ACHN (cell line): ENCODE measurements at places on chromosomes 5 and 9.

DNA sequence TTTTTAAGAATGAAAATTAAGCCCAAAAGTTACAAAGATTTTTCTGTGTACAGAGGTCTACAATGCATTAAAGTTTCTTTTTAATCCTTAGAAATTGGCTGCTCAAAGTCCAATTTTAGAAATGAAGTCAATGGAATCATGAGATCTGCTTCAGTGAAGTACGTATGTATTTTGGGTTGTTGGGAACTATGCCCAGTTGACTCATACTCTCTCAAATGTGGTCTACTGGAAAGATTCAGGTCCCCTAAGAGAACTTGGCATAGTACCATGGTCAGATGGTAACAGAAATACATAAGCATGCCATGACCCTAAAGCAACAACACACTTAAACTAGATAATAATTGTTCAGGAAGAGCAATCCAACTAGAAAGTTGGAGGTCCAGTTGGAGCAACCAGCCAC, 23.0 kb downstream of the FBLL1 start:
- DNase-seq, result peak; percentile 55

DNA sequence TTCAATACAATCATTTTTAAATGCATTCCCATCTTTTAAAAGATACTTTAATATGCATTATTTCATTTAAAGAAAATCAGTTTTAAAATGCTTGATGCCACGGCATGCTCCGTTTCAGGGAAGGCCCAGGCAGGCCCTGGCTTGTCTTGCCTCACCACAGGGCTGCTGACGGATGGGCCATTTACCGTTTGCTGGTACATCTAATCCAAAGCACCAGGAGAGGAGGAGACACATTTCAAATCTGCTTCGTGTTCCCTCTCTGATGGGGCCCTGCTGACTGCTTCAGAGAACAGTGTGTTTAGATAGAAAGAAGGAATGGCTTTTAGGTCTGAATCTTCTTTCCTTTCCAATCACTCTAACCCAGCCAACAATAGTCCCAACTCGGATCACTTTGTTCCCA, 185.2 kb downstream of the DCP2 start:
- no peak for DNase-seq

DNA sequence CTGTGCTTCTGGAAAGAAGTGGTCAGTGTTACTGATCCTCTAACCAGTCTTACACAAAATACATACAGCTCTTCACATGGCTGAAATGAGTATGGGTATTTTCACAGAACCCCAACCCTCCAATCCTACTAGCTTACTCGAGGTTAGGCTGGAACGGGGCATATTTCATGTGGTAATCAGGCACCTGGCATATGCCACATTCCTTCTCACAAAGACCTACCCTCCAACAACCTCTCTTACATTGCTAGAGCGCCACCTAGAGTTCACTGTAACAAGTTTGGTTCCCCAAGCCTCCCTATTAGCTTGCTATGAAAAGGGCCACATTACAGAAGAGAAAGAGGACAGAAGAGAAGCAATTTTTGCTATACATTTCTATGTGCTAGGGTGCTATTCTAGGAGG, 597.3 kb downstream of the PRELID2 start:
- DNase-seq, result peak; percentile 73

- DNase-seq, result no peak
Measured at GRCh38 chr9:97524424-97524823, 23.0 kb downstream of the TMOD1 start.

GRCh38 chr9:17846948-17847655, 268.2 kb downstream of the SH3GL2 start:
- no peak for DNase-seq

DNA sequence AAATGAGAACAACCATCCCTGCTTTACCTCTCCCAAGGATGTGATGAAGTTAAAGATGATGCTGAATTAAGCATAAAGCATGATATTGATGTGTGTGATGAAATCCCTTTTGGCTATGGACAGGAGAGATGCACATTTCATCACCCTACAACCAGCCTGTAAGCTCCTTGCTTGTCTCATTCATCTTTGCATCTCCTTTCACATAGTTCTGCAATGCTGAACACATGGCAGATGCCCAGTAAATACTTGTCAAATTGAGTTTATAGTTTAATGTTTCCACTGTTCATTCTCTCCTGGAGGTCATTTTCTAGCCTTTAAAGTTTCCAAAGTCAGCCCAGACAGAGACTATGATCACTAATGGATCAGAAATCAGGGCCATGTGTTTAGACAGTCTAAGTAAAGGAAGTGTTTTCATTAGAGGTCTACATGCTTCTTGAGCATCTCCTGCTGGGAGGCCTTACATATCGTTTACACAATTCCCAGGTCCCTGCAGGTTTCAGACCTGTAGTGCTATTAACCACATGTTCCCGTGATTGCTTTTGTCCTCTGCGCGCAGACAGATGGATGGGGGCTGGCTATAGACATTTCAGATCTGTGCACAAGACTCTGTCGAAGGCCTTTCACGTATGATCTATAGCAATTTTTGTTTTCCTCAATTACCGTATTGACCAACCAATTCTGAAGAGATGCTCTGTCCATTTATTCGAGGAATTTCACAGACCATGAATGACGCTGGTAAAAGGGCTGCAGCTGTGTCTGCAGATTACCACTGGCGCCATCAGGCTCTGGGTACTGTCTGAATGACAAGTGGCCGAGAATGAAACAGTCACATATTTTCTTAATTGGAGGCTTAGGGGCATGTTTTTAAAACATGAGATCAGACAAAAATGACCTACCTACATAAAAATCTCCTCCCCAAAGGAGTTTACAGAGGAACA, 49.0 kb upstream of the CKMT2 start:
- no peak for DNase-seq

- no peak for DNase-seq
Measured at GRCh38 chr5:452978-453710, 10.2 kb downstream of the EXOC3 start.

DNA sequence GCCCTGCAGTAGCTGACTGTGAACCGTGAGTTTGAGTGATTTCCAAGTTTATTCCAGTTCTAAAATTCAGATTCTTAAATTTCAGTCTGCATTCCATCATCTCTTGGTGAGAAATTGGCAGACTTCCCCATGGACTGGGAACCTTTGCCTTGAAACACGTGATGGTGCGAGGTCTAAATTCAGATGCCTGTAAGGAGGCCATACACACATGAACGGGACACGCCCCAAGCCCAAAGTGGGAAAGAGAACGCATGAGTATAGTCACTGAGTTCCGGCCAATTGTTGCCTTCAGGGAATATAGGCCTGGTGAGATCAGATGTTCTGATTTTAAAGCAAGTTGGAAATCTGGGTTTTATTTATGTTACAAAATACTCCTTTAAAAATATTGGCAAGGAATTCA, 1084.4 kb upstream of the WWC1 start:
- DNase-seq, result no peak

DNA sequence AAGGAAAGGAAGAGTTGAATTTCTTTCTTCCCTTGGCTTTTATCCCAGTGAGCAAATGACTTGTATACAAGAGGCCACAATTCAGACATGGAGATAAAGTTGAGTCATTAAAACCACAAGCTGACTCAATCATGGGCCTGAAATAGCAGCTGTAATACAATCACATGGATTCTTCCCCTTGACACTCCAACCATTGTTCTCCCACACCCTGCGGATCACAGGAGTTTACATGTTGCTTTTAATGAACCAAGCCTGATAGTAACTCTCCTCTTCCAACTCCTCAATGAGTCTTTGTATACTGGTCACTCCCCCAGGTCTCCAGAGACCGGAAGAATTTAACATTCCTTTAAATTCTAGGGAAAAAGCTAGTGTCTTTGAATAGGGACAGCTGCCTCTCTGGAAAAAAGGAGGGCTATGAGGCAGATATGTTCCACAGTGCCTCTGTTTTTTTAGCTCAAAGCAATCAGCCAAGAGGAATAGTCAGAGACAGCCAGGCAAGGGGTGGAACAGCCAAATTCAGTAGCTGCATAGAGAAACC, 32.4 kb downstream of the PCDHGC5 start:
- DNase-seq, result peak; percentile 89

DNA sequence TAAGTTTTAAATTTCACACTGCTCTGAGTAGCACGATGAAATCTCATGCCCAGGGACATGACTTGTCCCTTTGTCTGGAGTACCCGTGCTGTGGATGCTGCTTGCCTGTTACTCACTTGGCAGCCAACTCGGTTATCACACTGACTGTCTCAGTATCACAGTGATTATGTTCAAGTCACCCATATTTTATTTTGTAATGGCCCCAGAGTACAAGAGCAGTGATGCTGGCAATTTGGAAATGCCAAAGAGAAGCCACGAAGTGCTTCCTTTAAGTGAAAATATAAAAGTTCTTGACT, 22.8 kb upstream of the SCGB3A2 start:
- no peak for DNase-seq

DNA sequence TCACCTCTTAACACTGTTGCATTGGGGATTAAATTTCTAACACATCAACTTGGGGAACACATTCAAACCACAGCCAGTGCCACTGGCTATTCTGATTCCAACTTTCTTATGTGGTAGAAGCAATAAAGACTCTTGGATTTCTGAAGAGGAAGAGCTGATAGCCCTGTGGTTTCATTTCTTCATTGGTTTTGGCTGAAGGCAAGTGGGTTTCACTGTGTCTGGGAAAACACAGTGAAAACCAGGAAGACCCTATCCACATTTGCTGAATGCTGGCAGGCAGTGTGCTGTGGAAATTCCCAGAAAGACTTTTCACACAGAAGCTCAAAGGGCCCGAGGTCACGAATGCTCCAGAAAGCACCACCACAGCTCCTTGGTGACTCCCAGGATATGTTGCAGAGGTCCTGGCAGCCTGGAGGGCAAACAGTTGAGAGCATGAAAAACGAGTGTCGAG, 67.1 kb downstream of the DAPK1 start:
- no peak for DNase-seq

DNA sequence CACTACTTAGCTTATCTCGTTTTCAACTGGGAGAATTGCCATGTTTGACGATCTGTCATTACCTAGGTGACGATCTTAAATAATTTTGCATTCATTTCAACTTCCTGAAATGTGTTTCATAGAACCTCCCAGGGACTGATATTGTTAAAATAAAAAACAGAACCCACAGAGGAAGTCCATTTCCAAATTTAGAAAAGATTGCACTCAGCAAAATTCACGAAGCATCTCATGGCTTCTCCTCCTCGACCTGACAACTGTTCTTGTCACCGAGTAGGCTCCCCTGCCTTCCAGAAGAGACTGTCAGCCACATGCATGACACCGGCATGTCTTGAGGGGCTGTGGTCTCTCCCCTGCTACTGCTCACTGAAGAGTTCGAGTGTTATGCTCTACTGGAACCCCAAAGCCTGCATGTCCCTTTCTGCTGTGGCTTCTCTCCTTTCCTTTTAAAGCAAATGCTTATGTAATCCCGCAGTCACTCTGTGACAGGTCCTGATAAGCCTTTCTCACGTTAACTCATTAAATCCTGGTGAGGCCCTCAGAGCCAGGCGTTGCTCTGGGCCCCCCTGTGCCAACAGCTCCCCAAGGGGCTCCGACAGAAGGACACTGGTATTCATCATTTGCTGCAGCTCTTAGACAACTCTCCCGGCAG, 26.8 kb upstream of the ANKRD33B start:
- DNase-seq, result no peak

GRCh38 chr9:105967797-105968196, 273.5 kb downstream of the TMEM38B start:
- no peak for DNase-seq

DNA sequence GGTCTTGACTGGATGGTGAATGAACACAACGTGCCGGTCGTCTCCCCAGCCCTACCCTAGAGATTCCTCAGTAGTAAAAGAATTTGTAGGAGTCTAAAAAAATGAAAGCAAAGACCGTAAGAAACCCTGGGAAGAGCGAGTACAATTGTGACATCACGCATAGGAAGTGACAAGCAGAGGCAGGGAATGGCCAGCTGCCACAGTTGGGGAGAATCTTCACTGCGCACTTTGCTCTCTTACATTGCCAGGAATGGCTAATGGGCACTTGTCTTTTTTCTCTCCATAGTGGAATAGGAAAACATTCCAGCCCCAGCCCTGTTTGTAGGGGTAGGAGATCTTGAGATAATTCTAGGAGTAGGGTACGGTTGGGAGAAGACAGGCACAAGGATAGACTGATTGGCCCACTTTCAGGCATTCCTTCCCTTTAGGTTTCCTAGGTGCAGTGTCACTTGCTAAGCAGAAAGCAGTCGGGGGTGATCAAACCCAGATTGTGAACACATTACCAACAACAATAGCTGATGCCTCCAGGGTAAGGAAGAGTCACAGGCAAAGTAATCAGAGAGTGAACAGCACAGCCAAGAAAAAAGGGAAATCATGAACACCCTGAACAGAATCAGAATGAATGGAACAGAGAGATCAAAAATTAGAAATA, 302.7 kb downstream of the MAN2A1 start:
- DNase-seq, result no peak

DNA sequence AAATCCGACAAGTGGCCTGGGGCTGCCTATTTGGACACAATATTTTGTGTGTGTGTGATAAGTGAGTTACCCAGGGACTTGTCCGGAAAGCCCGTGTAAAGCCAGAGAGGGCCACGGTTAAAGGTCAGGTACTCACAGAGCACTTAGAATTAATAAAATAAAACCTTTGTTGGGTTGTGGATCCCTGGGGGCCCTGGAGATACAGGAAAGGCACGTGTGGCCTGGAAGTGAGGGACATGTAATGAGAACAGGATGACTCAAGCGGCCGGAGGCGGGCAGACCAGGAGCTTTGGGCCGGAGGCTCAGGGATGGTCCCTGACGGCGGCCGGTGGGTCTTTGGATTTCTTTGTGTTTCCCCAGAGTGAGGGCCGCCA, 1.0 kb downstream of the DMRT2 start:
- no peak for DNase-seq

- no peak for DNase-seq
Measured at GRCh38 chr5:104778-105296, 12.9 kb downstream of the PLEKHG4B start.

DNA sequence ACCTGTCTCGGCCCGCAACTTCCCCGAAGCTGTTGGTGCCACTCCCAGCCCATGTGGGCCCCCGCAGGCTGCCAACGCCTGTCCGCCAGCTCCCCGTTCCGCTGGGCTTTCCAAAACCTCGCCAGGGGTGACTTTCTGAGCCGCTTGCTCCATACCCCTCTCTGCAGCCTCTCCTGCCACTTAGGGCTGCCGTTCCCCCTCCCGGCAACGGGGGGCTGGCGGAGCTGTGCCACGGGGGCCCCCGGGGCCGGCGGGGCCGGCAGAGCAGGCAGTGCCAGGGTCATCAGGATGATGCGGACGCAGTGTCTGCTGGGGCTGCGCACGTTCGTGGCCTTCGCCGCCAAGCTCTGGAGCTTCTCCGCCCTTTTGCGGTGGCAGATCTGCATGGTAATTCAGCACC, 40.8 kb downstream of the FCHO2 start:
- no peak for DNase-seq

DNA sequence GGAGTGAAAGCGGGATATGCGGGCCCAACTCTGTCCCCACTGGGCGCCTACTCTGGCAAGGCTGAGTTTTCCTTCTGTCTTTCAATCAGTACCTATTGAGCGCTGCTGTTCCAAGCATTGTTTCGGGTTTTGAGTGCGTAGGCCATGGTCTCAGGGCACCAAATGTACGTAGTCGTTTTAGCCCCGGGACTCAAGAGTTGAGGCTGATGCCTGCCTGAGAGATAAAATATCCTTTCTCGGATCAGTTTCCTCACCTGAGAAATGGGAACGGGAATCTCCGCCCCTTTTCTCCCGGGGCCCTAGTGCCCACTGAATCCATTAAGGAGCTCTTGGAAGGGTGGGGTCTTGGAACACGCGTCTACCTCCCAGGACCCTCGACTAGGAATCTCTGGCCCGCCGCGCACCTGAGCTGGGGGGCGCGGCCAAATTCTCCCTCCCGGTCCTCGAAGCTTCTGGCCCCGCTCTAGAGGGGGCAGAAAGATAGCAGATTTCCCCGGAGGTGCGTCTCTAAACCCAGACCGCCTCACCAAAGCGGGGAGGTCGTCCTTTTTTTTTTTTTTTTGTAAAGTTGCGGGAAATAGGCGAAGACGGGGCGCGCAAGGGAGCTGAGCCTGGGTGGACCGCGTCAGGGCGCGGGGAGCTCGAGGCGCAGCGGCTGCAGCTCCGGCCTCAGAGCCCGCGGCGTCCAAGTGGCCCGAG, 494 bp upstream of the CXXC5 start:
- DNase-seq, result no peak
